NCI-H2029 treated with DMSO at 0.1 percent for 48 hours (cell line): ENCODE measurements at places on chromosomes 1 and 21.

- DNase-seq = no peak
Measured at GRCh38 chr1:241308471-241308870, 48.5 kb downstream of the RGS7 start.

GRCh38 chr1:6124341-6124740 is 55.8 kb downstream of the CHD5 start:
- DNase-seq = no peak

- DNase-seq = peak; percentile 5
Measured at GRCh38 chr1:16386454-16387113, 19.5 kb downstream of the SZRD1 start.

DNA sequence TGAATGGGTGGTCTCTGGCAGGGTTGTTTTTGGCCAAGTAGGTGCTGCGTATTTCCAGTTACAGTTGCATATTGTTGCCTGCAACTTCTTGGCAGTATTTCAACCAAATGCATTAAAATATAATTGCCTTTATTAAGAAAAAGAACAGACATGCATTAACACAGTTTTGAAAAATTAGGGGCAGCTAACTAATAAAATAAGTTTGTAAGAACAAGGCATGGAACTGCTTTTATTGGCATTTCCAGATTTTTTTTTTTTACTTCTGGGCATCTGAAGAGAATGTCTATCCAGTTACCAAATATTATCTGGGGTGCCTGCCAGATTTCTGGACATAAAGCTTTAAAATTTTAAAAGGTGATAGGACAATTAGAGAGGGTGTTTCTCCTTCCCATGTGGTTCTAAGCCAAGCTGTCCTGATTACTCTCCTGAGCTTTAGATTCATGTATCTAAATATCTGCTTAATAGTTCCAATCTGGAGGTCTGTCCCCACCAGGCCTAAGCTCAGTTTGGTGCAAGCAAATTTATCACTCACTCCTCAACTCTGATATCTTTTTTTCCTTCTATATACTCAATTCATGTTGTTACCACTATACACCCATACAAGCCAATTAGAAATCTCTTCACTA is 553.3 kb upstream of the USP24 start:
- no peak for DNase-seq

- no peak for DNase-seq
Measured at GRCh38 chr21:34806423-34806822, 137.6 kb downstream of the CLIC6 start.

- DNase-seq = no peak
Measured at GRCh38 chr1:11342621-11343032, 69.6 kb downstream of the UBIAD1 start.

DNA sequence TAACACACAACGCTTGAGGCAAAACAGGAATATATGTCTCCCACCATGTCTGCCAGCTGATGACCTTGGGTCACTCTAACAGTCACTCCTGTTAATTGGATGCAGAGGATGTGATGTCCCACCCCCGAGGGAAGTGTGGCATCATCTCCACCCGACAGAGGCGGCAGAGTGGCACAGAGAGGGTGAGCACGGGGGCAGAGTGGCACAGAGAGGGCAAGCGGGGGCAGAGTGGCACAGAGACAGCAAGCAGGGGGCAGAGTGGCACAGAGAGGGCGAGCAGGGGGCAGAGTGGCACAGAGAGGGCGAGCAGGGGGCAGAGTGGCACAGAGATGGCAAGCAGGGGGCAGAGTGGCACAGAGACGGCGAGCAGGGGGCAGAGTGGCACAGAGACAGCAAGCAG is 44.3 kb downstream of the DISP3 start:
- DNase-seq = no peak

- no peak for DNase-seq
Measured at GRCh38 chr1:198278943-198279342, 122.1 kb downstream of the NEK7 start.

- no peak for DNase-seq
Measured at GRCh38 chr1:1430992-1431844, 4.3 kb upstream of the VWA1 start.

- no peak for DNase-seq
Measured at GRCh38 chr1:112697781-112698201, 9.1 kb downstream of the RHOC start.

GRCh38 chr1:119778886-119779560 is 10.3 kb upstream of the HMGCS2 start:
- DNase-seq = no peak

- DNase-seq = no peak
Measured at GRCh38 chr21:40967771-40968170, 120.8 kb upstream of the DSCAM start.

DNA sequence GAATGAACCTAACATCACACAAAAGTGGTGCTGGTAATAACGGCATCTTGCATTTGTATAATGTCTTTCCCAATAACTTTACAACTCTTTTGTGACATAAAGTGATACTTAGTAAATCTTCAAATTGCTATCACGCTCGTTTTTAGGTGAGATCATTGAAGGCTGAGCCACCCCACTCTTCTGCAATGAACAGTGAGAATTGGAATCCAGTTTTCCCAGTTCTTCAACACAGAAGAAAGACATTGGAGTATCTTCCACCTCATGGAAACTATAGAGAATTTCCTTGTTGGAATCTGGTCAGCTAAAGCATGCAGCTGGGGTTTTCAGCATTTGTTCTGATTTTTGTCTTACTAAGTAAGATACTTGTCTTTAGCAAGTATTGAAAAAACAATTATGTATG is 59.9 kb upstream of the NRIP1 start:
- DNase-seq = no peak

GRCh38 chr1:65021795-65022194 is 55.4 kb upstream of the JAK1 start:
- DNase-seq = no peak

GRCh38 chr1:35717911-35718476 is 690 bp downstream of the C1orf216 start:
- DNase-seq = no peak
